ENCODE measurements at places on chromosomes 5 and 9. TPM values are rescaled to one million over a fixed set of nuclear protein-coding genes. Genes with fewer than 3 reads are reported as not detected.

The B4GALT1 gene
- total RNA-seq: 50.9 TPM

The PCDH12 gene
- 0.40 TPM for total RNA-seq

The PDGFRB gene
- total RNA-seq: 11.5 TPM

The ZNF483 gene
- total RNA-seq: 0.36 TPM

The INSL6 gene
- total RNA-seq: not detected

The LRRC70 gene
- 0.16 TPM for total RNA-seq

The PCA3 gene
- total RNA-seq: not detected

The PCDHGB1 gene
- 0.92 TPM for total RNA-seq

The GTF3C4 gene
- 12.8 TPM for total RNA-seq

The PFN3 gene
- not detected for total RNA-seq

The IFNA16 gene
- not detected for total RNA-seq

The CD274 gene
- 1.5 TPM for total RNA-seq

The SPINK4 gene
- not detected for total RNA-seq

The GPX3 gene
- total RNA-seq: 125 TPM

The HK3 gene
- 1.4 TPM for total RNA-seq

The DPP7 gene
- 75.3 TPM for total RNA-seq

The CCNI2 gene
- total RNA-seq: not detected

The CFAP90 gene
- total RNA-seq: not detected

The PRR16 gene
- 0.44 TPM for total RNA-seq

The PCDHGA9 gene
- 3.1 TPM for total RNA-seq

The TNFSF15 gene
- 1.7 TPM for total RNA-seq

The LCN1 gene
- not detected for total RNA-seq

The ARHGEF37 gene
- 23.6 TPM for total RNA-seq

The MLANA gene
- not detected for total RNA-seq

The CAMK2A gene
- total RNA-seq: 0.28 TPM

The PALM2AKAP2 gene
- 0.88 TPM for total RNA-seq

The EGR1 gene
- 35.1 TPM for total RNA-seq

The UIMC1 gene
- 14.9 TPM for total RNA-seq

The WDR38 gene
- total RNA-seq: not detected

The PHF24 gene
- 0.48 TPM for total RNA-seq

The SH3RF2 gene
- total RNA-seq: 49.8 TPM

The C9orf43 gene
- 0.36 TPM for total RNA-seq

The NR5A1 gene
- total RNA-seq: not detected

The FCN2 gene
- total RNA-seq: 0.16 TPM

The PCDHGA2 gene
- 0.68 TPM for total RNA-seq

The PPP3R2 gene
- total RNA-seq: not detected

The RNF183 gene
- 4.2 TPM for total RNA-seq

The SLC6A3 gene
- total RNA-seq: 0.16 TPM

The CCIN gene
- total RNA-seq: not detected

The ANKRD31 gene
- 0.32 TPM for total RNA-seq

The MEIKIN gene
- not detected for total RNA-seq

The ECSCR gene
- total RNA-seq: 5.0 TPM

The CYSTM1 gene
- total RNA-seq: 11.4 TPM

The RNF208 gene
- total RNA-seq: 11.2 TPM

The SYK gene
- total RNA-seq: 60.3 TPM

The TAF11L6 gene
- not detected for total RNA-seq

The PKN3 gene
- 2.5 TPM for total RNA-seq

The CCNJL gene
- total RNA-seq: 2.6 TPM

The SEMA4D gene
- total RNA-seq: 30.4 TPM

The NR2F1-AS1 gene
- total RNA-seq: 0.84 TPM

The PRDM9 gene
- not detected for total RNA-seq

The SLC45A2 gene
- not detected for total RNA-seq

The INSYN2B gene
- total RNA-seq: not detected
